Body of pancreas (tissue), 4 donors: ENCODE measurements at places on chromosomes 11 and 22.

DNA sequence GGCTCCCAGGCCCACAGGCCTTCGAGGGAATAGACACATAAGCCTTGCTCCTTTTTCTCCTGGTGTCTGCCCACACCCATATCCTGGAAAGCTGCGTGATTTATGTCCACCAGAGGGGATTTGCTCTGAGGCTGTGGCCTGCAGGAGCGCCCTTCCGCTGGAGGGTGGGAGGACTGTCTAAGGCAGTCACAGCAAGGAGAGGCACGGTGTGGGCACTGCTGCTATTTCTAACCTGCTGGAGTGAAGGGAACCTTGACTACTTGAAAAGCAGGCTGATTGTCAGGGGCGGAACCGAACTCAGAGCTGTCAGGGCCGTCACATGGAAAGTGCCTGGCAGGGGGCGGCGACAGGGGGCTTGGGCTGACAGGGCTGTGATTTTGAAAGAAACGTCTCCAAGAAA is 3.7 kb downstream of the UPB1 start:
- H3K4me3 ChIP-seq, result no peak overlapping the region
- DNase-seq, result no peak
- no peak overlapping the region for H3K27ac ChIP-seq
- peaks cover 10% of the 10 kb centered on the region for H3K4me1 ChIP-seq
- peaks cover 13% of the 10 kb centered on the region for H3K27me3 ChIP-seq
- H3K36me3 ChIP-seq, result no peaks in the 10 kb centered on the region

GRCh38 chr11:33915526-33915925 is 23.6 kb upstream of the LMO2 start:
- H3K4me1 ChIP-seq, result no peaks in the 10 kb centered on the region
- DNase-seq, result no peak
- H3K4me3 ChIP-seq, result no peak overlapping the region
- no peak overlapping the region for H3K27ac ChIP-seq
- no peaks in the 10 kb centered on the region for H3K27me3 ChIP-seq

DNA sequence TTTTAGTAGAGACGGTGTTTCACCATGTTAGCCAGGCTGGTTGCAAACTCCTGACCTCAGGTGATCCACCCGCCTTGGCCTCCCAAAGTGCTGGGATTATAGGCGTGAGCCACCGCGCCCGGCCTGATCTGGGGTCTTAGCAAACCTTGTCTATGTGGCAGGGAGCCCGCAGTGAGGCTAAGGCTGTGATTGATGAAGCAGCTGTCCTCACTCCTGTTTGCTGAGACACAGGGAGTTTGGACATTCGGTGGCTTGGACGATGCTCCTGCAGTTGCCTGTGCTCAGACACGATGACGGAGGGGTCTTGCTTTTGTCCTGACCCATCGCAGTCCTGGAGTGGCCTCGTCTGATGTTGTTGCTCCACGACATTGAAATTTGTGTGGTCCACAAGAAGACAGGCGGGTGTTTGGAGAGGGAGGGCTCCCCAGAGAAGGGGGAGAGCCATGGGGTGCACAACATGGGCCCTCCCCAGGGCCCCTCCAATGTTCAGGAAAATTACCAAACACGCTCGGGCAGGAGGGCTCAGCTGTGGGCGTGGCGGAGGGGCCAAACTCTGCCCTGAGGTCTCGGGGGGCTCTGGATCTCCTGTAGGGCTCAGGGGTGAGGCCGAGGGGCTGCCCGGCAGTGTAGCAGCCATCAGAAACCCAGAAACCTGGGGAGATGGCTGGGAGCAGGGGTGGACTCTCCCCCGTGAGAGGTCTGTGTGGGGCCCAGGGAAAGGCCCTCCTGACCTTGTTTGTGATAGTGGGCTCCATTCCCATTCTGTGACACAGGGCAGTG is 41.8 kb upstream of the PRR5 start:
- DNase-seq, result no peak
- H3K4me3 ChIP-seq, result no peak overlapping the region
- H3K27ac ChIP-seq, result no peak overlapping the region
- peaks cover 20% of the 10 kb centered on the region for H3K4me1 ChIP-seq
- no peaks in the 10 kb centered on the region for H3K36me3 ChIP-seq

- no peak overlapping the region for H3K27ac ChIP-seq
- DNase-seq, result no peak
- no peaks in the 10 kb centered on the region for H3K4me1 ChIP-seq
- H3K36me3 ChIP-seq, result no peaks in the 10 kb centered on the region
- no peaks in the 10 kb centered on the region for H3K27me3 ChIP-seq
Observed at GRCh38 chr22:38540701-38541100, 29.3 kb downstream of the DMC1 start.

DNA sequence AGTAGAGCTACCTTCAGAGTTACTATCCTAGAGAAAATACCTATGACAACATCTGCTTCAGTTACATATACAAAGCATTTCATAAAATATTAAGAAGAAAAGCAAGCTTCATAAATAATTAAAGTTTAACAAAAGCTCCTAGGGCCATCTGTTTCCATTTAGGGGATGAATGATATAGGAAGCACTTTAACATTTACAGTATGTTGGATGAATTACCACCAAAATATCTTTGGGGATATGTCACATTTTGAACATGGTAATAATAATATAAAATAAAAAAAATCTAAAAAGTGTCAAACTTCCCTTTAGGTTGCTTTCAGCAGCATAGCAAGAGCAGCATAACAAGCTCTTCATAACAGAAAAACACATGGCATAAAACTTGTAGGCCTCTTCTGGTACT is 104.6 kb downstream of the ATG16L2 start:
- H3K27ac ChIP-seq, result no peak overlapping the region
- no peaks in the 10 kb centered on the region for H3K27me3 ChIP-seq
- H3K36me3 ChIP-seq, result no peaks in the 10 kb centered on the region
- no peak for DNase-seq
- no peaks in the 10 kb centered on the region for H3K4me1 ChIP-seq
- no peak overlapping the region for H3K4me3 ChIP-seq

DNA sequence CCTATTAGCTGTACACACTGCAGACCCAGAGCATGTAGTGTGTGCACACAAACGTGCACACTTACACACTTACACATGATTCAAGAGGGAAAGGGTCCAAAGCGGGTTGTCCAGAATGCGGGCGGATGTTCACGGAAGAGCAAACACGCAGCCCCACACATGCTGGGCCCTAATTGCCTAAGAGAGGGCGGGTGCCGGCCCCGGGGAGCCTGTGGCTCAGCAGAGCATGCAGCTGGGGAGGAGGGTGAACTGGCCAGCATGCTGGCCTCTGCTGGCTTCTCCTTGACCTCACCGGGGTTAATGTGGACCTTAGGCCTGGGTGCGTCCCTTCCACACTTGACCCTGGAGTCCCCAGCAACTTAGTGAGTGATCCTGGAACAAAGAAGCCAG is 816.3 kb downstream of the BRD1 start:
- H3K27me3 ChIP-seq, result no peaks in the 10 kb centered on the region
- no peak overlapping the region for H3K27ac ChIP-seq
- no peaks in the 10 kb centered on the region for H3K36me3 ChIP-seq
- no peak overlapping the region for H3K4me3 ChIP-seq

DNA sequence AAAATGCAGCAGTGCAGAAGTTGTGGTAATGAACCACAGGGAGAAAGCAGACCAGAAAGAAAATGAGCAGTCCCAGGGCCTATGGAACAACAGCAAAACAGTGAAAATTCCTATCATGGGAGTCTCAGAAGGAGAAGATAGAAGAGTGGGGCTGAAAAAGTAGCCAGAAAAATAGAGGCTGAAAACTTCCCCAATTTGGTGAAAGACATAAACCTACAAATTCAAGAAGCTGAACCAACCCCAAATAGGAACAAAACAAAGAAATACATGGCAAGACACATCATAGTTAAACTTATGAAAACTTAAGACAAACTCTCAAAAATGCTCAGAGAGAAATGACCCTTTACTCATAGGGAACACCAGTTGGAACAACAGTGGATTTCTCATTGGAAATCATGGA is 11.4 kb downstream of the FGF19 start:
- peaks cover 7% of the 10 kb centered on the region for H3K4me1 ChIP-seq
- no peak overlapping the region for H3K27ac ChIP-seq
- DNase-seq, result no peak
- H3K27me3 ChIP-seq, result no peaks in the 10 kb centered on the region

- DNase-seq, result no peak
- H3K4me3 ChIP-seq, result no peak overlapping the region
- no peak overlapping the region for H3K27ac ChIP-seq
- H3K36me3 ChIP-seq, result no peaks in the 10 kb centered on the region
Observed at GRCh38 chr11:104145062-104145461, 18.9 kb downstream of the PDGFD start.

- no peak overlapping the region for H3K27ac ChIP-seq
- no peaks in the 10 kb centered on the region for H3K36me3 ChIP-seq
- H3K4me1 ChIP-seq, result no peaks in the 10 kb centered on the region
- H3K27me3 ChIP-seq, result no peaks in the 10 kb centered on the region
Observed at GRCh38 chr11:36532941-36533601, 23.0 kb upstream of the TRAF6 start.

DNA sequence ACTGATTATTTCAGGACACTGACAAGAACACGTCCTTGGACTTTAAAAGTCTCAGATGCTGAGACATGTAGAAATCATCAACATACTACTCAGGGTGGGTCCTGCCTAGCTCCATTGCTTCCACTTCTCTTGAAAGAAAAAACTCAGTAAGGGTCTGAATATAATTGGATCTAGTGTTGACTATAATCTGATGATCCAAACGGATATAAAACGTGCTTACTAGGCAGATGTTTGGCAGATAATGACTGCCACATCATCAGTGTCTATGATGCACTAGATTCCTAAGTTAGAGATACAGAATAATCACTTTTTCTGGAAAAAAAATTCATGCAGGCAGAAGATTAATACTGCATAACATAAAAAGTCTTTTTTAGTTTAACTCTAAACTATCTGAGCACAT is 21.6 kb downstream of the GUCY1A2 start:
- no peak overlapping the region for H3K27ac ChIP-seq
- no peak overlapping the region for H3K4me3 ChIP-seq
- no peaks in the 10 kb centered on the region for H3K27me3 ChIP-seq
- H3K36me3 ChIP-seq, result no peaks in the 10 kb centered on the region
- DNase-seq, result no peak
- H3K4me1 ChIP-seq, result no peaks in the 10 kb centered on the region

DNA sequence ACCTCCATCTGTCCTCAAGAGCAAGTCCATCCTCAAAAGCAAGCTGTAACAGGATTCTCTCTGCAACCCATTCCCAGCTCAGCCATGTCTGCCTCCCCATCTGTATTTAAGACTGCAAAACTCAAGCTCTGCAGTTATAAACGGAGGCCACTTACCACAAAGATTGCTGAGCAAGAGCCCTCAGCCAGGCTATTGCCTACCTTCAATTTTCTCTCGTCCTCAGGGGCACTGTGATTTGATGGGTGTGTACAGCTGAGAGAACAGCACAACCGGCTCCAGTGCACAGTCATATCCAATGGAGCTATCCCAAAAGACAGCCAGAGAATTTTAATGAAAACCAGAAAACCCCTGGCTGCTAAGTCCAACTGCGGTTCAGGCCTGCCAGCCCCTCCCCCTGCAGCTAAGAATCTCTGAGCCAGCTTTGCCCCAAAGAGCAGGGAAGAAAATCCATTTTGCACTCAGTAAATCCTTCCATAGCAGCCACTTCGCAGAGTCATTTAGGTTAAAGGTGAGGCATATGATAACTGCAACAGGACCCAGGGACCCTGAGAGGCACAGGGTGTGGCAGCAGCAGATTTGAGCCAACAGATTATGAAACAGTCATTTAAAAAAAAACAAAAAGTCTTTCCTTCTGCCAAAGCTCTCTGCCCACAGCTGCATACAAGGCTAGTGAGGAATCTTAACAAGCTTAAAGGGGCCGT is 37.6 kb downstream of the RAB30 start:
- H3K27ac ChIP-seq, result no peak overlapping the region
- no peaks in the 10 kb centered on the region for H3K36me3 ChIP-seq
- H3K27me3 ChIP-seq, result no peaks in the 10 kb centered on the region
- no peak overlapping the region for H3K4me3 ChIP-seq

GRCh38 chr11:35237351-35237750 is 98.4 kb downstream of the CD44 start:
- no peak overlapping the region for H3K4me3 ChIP-seq
- no peak for DNase-seq
- H3K27me3 ChIP-seq, result no peaks in the 10 kb centered on the region
- peaks cover 43% of the 10 kb centered on the region for H3K4me1 ChIP-seq
- no peaks in the 10 kb centered on the region for H3K36me3 ChIP-seq

DNA sequence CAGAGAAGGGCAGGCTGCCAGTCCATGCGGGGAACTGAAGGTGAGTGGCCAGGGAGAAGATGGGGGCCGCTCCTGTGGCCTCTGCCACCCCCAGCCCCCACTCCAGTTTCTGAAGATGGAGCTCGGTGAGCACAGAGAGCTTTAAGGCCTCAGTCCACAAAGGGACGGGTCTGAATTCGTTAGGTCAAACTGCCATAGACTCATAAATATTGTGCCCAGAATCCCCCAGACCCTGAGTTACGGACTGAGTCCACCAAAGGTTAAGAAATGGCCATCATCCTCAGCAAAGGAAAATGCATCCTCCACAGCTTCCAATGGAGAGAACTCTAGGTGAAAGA is 344.2 kb downstream of the BUD13 start:
- H3K4me3 ChIP-seq, result no peak overlapping the region
- no peaks in the 10 kb centered on the region for H3K27me3 ChIP-seq
- DNase-seq, result no peak
- H3K36me3 ChIP-seq, result no peaks in the 10 kb centered on the region
- H3K4me1 ChIP-seq, result peaks cover 4% of the 10 kb centered on the region

GRCh38 chr11:130418210-130418609 is 10.2 kb downstream of the ADAMTS8 start:
- H3K4me3 ChIP-seq, result no peak overlapping the region
- H3K4me1 ChIP-seq, result no peaks in the 10 kb centered on the region
- no peak overlapping the region for H3K27ac ChIP-seq
- no peaks in the 10 kb centered on the region for H3K27me3 ChIP-seq
- H3K36me3 ChIP-seq, result no peaks in the 10 kb centered on the region
- DNase-seq, result no peak

DNA sequence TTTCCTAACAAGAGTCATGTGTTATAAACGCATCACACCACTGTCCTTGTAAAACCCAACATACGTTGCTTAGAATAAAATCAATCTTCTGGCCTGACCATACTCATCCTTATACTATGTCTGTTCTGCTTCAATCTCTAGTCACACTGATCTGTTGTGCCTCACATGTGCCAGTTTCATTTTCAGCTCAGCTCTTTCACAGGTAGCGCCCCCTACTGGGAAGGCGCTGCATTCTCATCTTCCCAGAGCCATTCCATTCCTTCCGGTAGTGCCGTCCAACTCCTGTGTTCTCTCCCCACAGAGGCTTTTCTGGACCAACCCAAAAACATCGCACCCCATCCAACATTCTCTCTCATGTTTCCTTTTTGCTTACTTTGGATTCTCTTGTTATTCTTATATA is 22.2 kb downstream of the CASP5 start:
- H3K36me3 ChIP-seq, result no peaks in the 10 kb centered on the region
- H3K4me3 ChIP-seq, result no peak overlapping the region
- no peak for DNase-seq
- H3K27me3 ChIP-seq, result no peaks in the 10 kb centered on the region

- H3K27me3 ChIP-seq, result no peaks in the 10 kb centered on the region
- H3K27ac ChIP-seq, result no peak overlapping the region
- no peaks in the 10 kb centered on the region for H3K4me1 ChIP-seq
- H3K36me3 ChIP-seq, result no peaks in the 10 kb centered on the region
- no peak overlapping the region for H3K4me3 ChIP-seq
Observed at GRCh38 chr11:44229098-44229497, 80.8 kb downstream of the ALX4 start.

- H3K4me3 ChIP-seq, result no peak overlapping the region
- no peak for DNase-seq
- H3K27ac ChIP-seq, result no peak overlapping the region
- H3K4me1 ChIP-seq, result peaks cover 10% of the 10 kb centered on the region
Observed at GRCh38 chr22:25281675-25282345, 62.4 kb downstream of the CRYBB2 start.

GRCh38 chr22:49880281-49880680 is 26.6 kb downstream of the ZBED4 start:
- H3K27ac ChIP-seq, result no peak overlapping the region
- H3K4me3 ChIP-seq, result no peak overlapping the region
- no peak for DNase-seq
- H3K36me3 ChIP-seq, result no peaks in the 10 kb centered on the region
- no peaks in the 10 kb centered on the region for H3K4me1 ChIP-seq
